ENCODE measurements at places on chromosomes 4 and X. TPM values are rescaled to one million over a fixed set of nuclear protein-coding genes. Genes with fewer than 3 reads are reported as not detected.

DNA sequence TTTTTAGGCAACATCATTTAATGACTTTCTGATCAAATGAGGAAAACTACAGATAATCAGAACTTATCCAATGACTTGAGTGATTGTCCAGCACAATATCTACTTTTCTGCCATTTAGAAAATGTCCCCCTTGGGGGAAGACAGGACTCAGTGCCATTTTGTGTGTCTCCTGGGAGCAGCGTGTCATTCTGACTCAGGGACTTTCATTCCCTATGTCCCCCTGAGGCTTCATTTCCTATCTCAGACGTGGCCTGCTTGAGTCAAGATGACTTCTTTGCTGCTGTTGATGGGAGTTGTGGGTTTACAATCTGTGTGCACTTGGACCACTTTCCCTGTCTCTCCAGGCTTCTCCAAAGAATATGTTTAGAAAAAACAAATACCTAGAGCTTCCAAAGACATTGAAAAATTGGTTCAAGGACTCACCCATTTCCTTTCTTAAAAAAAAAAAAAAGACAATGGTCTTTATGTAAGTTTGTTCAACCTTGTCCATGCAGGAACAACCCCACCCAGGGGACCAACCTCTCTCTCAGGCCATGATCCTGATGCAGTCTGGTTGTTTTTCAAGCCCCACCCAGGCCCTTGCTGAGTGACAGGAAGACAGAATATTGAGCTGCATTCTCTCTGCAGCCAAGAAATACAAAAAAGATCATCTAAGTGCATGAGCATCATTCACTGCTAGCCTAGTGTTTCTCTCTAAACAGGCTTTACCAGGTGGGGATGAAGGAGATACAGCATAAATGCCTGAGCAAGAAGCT is 34.3 kb upstream of the TMEM154 start:
- H3K4me3 ChIP-seq = no peak overlapping the region
- no peak overlapping the region for H3K27ac ChIP-seq
- DNase-seq = no peak
- no peaks in the 10 kb centered on the region for H3K4me1 ChIP-seq
- H3K27me3 ChIP-seq = no peaks in the 10 kb centered on the region

DNA sequence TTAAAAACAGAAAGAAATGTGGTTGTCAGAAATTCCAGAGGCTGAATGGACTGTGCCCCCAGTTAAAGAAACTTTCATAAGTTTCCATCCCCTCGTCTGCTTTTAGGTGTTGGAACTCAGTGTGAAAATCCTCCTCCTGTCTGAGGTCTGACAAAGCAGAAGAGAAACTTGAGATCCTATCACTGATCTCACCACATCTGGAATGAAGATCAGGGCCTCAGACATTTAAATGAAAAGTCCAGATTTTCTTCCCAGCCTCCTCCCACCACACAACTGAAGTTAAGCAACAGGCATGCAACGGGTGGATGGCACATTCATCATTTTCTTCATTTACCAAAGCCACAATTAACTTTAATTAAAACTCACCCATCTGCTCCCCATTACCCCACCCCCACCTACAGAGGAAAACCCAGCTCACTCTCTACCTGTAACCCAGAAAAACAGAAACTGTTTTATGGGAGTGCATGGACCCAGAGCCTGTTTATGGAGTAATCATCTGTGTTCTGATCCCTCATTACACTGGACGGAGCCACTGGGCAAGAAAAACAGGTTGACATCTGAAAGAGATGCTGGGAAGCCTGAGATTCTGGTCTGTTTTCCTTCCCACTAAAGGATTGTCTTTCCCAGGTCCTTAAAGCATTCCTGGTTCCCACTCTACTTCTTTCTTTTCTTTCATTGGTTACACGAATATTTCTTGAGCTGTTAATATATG is 58.1 kb upstream of the HOPX start:
- H3K27ac ChIP-seq = no peak overlapping the region
- DNase-seq = no peak
- H3K4me1 ChIP-seq = no peaks in the 10 kb centered on the region
- no peaks in the 10 kb centered on the region for H3K36me3 ChIP-seq

The VCX gene
- total RNA-seq = not detected

- H3K4me1 ChIP-seq = no peaks in the 10 kb centered on the region
- no peak overlapping the region for H3K27ac ChIP-seq
- H3K27me3 ChIP-seq = no peaks in the 10 kb centered on the region
- no peak overlapping the region for H3K4me3 ChIP-seq
These were observed 288.1 kb downstream of the FRMPD4 start for GRCh38 chrX:12426420-12426819.

- no peak overlapping the region for H3K27ac ChIP-seq
- H3K4me3 ChIP-seq = no peak overlapping the region
- DNase-seq = no peak
- no peaks in the 10 kb centered on the region for H3K27me3 ChIP-seq
- H3K36me3 ChIP-seq = no peaks in the 10 kb centered on the region
- no peaks in the 10 kb centered on the region for H3K4me1 ChIP-seq
These were observed 56.0 kb downstream of the MAD2L1 start for GRCh38 chr4:120010646-120011045.

- H3K36me3 ChIP-seq = no peaks in the 10 kb centered on the region
- peaks cover 5% of the 10 kb centered on the region for H3K27me3 ChIP-seq
- H3K4me3 ChIP-seq = no peak overlapping the region
These were observed 34.9 kb downstream of the HMX1 start for GRCh38 chr4:8836664-8837171.

DNA sequence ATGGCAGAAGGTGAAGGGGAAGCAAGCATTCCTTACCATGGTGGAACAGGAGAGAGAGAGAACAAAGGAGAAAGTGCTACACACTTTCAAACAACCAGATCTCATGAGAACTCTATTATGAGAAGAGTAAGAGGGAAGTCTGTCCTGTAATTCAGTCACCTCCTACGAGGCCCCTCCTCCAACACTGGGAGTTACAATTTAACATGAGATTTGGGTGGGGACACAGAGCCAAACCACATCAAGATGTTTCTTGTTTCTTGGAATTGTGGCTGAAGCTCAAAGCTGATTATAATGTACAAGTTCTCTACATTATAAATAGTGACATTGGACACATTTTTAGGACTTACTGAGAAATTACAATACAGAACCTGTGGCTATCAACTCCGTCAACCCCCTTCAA is 29.5 kb upstream of the TAPT1 start:
- no peak overlapping the region for H3K4me3 ChIP-seq
- DNase-seq = no peak
- no peaks in the 10 kb centered on the region for H3K27me3 ChIP-seq

- no peaks in the 10 kb centered on the region for H3K36me3 ChIP-seq
- no peak overlapping the region for H3K4me3 ChIP-seq
- DNase-seq = no peak
- H3K27ac ChIP-seq = no peak overlapping the region
These were observed 173.7 kb downstream of the GPAT3 start for GRCh38 chr4:83709627-83710026.

Data from upper lobe of right lung (tissue), 1 donor.